ENCODE measurements at places on chromosomes 4 and X.

GRCh38 chr4:7547368-7548040, 112.8 kb upstream of the PSAPL1 start:
- DNase-seq = no peak

GRCh38 chrX:151724563-151725337, 8.9 kb downstream of the FATE1 start:
- DNase-seq = no peak

DNA sequence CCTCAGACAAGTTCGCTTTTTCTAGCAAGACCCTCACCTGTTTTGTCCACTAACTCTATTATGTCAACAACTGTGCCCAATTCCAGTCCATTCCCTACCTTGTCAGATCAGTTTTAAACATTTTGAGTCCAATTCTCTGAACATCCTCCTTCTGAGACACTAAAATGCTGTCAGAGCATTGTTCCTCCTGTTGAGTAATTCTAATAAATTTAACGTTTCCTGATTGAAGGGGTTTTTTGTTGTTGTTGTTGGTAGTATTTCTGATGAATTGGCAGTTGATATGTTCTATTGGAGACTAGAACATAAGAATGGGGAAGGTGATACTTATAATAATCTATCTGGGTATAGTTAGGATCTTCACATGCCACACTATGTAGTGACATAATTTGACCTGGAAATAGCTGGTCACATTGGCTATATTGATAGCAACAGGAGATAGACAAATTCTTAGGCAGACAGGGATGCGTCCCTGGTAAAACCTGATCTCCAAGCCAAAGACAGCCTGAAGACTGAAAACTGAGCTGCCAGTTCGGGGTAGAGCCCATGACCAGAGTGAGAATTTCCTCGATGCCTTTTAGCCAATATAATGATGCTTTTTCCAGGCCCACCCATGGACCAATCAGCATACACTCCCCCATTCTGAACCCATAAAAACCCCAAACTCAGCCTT, 12.4 kb upstream of the CXCL2 start:
- no peak for DNase-seq

GRCh38 chr4:24980740-24981139, 50.0 kb downstream of the LGI2 start:
- DNase-seq = no peak

- no peak for DNase-seq
Observed at GRCh38 chr4:74446896-74447295, 2.0 kb downstream of the AREG start.

DNA sequence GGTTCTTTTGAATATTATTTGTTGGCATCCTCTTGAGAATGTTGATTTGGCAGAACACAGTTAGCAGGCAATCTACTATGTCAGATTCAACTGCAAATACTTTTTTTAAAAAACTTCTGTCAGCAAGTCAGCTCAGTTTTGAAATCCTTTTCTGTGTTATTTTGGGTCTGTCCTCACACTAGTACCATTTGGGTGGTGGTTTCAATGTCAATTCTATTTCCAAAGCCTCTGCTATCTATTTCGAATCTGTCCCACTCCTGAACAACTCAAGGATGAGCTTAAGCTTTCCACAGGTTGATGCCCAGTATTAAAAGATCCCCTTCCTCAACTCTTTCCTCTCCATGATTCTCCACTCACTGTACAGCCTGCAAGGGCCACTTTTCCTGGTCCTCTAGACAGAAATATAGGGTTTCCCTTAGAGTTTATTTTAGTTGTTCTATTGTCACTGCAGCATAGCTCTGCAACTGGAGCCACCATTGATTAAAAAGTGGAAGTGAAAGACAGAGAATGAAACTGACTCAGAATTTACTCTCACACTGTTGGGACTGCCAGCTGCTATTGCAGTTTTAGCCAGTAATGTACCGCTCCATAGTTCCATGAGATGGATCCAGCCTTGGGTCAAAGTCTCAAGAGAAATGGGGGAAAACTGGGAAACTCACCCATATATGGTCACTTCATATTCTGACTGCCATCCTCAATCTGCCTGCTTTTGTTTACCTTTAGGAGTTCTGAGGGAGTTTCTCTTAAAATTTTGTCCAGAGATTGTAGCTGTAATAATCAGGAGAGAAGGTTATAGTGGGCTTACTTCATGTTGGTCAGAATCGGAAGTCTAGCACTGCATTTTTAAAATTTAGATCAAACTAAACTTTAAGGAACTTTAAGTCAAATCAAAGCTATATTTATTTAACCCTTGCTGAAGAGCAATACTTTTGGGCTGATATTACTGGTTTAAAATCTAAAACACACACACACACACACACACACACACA, 14.6 kb downstream of the HDX start:
- DNase-seq = no peak

- no peak for DNase-seq
Observed at GRCh38 chr4:76058888-76059426, 15.6 kb upstream of the ART3 start.

DNA sequence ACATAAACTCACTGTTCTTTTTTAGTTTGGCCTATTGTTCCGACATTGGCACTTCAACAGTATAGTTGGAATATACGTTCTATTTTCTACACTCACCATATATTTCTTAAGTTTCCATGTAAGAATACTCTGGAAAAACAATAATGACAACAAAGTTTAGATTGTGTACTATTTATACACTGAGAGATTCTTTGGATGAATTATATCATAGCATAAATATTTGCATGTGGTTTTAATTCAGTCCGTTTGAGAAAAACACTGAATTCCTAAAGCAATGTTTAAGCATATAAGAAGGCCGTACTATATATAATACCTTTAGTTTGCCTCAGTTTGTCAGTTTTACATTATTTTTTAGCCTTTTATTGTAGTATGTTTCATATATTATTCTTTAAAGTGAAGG, 82.4 kb downstream of the RAP1GDS1 start:
- DNase-seq = no peak

GRCh38 chrX:115229337-115230003, 4.4 kb downstream of the LRCH2 start:
- no peak for DNase-seq

Measured in stimulated activated CD4-positive, alpha-beta T cell treated with anti-CD3 and anti-CD28 coated beads, Interleukin-1b, Interleukin-23, amount 100 ng/mL, for 1 hour (primary cell).